Dermis microvascular lymphatic vessel endothelial cell (primary cell): ENCODE measurements at places on chromosomes 4 and X. TPM values are rescaled to one million over a fixed set of nuclear protein-coding genes. Genes with fewer than 3 reads are reported as not detected.
A peak's percentile ranks its signal among the peaks of the same experiment; 100 is the strongest.

The KCTD8 gene
- 0.13 TPM in 2 replicates for total RNA-seq

DNA sequence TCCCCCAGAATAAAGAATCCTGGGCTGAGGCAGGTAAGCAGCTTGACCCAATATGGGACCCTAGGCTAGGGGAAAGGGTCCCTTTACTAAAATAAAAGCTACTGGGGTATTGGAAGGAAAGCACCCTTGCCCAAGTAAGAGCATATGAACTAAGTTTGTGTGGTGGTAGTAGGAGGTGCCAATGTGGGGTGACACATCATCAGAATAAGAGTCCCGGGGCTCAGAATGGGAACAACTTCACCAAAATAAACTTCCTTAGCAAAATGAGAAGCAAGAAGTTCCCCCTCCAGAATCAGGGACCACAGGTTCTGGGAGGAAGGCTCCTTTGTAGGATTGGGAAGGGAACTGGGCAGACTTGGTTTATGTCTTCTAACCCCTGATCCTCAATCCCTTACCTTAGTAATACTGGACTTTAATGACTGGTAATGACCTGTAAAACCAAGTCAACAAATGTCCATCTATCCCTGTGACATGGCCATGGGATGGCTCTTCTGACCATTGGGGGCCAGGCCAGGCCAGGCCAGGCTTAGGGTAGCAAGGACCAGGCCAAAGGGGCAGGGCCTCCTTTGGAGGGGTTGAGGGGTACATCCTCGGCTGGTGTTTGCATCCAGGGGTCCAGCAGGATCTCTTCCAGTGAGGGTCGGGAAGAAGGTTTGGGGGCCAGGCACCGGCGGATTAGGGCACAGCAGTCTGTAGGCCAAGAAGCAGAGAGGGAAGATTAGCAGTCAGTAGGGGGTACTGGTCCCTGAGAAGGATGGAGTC, 2.3 kb upstream of the SLC35A2 start:
- DNase-seq = no peak

The PIR gene
- 98.9 and 117 TPM in 2 replicates for total RNA-seq

DNA sequence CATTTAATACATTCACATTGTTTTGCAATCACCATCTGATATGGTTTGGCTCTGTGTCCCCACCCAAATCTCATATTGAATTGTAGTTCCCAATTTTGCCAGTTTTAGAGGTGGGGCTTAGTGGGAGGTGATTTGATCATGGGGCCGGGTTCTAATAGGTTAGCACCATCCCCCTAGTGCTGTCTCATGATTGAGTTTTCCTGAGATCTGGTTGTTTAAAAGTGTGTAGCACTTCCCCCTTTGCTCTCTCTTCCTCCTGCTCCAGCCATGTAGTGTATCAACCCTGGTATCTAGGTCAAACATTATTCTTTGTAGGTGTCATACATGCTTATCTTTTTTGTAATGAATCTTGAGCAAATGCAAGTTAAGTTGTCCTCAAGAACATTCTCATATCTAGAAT, 83.3 kb upstream of the KIT start:
- no peak for DNase-seq

DNA sequence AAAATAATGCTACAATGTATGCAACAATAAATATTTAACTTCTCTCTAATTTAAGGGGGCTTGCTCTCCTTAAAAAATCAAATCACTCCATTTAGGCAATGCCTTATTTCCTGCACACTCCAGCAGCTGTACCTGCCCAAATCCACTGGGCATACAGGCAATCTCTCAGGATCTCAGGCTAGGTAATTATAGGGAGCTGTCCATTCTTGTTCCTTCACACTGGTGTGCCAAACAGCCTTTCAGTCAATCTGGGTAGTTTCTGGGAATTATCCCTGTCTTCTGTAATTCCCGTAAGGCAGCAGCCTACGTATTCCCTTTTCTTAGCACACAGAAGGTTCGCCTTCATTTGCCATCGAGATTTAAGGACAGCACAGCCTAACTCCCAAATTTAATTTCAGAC, 922.6 kb upstream of the SLIT2 start:
- no peak for DNase-seq

DNA sequence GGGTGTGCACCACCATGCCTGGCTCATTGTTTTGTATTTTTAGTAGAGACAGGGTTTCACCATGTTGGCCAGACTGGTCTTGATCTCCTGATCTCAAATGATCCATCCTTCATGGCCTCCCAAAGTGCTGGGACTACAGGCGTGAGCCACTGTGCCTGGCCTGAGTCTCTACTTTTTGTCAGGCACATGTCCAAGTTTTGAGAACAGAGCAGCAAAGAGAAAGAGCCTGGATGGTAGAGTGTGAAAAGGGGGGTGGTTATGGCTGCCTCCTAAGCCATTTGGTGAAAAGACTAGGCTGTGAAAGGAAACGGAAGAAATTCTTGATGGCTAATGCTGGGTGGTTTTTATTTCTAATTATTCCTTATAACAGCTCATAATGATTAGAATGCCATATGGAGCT, 63.4 kb downstream of the GAB1 start:
- no peak for DNase-seq

DNA sequence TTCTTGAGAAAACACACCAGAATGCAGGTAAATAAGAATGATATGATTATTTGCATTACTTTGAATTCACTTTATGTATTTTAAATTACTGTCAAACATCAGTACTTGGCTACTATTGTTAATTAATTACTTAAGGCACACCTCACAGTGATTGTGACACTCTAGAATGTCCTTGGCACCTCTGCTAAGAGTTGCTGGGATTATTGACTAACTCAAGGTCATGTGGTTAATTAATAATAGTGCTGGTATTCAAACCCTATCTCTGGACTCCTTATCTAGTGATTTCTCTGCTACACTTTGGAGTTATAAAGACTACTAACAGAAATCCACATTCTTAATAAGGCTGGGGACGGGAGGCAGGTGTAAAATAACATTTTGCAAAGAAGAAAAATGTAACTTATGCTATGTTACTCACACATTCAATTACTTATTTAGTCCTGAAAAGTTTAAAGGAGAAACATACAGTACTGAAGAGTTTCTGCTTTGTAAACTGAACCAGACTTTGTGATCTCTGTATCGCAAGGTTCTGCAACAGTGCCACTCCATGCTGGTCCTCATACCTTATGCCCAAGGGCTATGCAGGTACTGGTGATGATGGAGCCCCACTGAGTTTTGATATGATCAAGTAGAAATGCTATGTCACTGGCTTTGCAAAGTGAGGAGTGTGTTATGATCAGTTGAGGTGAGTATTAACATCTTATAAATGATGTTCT, 242.7 kb downstream of the MID1IP1 start:
- DNase-seq = no peak

GRCh38 chr4:145531223-145531622, 49.6 kb downstream of the SMAD1 start:
- no peak for DNase-seq

The GRIA2 gene
- total RNA-seq = under 0.01 TPM in 1 of 2 replicates, not detected in the other

- peak; percentile 52 for DNase-seq
Observed at GRCh38 chr4:163548481-163549243, 54.2 kb downstream of the TMA16 start.

The ASB5 gene
- not detected in 2 replicates for total RNA-seq

The UGT2A3 gene
- not detected in 2 replicates for total RNA-seq

The TLL1 gene
- 16.2 and 31.0 TPM in 2 replicates for total RNA-seq

The DAPP1 gene
- total RNA-seq = not detected in 2 replicates

DNA sequence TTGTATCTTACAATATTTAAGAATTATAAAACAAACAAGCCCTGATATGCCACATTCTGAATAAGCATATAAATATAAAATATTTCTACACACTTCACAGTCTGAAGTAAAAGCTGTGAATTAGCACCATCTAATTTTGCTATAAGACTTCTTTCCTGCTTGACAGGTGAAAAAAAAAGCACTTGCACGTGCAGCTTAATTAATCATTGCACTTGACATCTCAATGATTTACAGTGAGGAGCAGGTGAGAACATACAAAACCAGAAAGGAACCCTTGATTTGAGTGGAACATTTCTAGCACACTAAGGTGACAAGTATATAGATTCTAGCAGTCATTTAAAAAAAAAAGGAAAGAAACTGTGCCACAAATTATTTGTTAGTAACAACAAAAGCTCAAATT, 47.9 kb downstream of the CHIC2 start:
- no peak for DNase-seq

- no peak for DNase-seq
Observed at GRCh38 chr4:28369499-28369898, 1508.9 kb downstream of the STIM2 start.

DNA sequence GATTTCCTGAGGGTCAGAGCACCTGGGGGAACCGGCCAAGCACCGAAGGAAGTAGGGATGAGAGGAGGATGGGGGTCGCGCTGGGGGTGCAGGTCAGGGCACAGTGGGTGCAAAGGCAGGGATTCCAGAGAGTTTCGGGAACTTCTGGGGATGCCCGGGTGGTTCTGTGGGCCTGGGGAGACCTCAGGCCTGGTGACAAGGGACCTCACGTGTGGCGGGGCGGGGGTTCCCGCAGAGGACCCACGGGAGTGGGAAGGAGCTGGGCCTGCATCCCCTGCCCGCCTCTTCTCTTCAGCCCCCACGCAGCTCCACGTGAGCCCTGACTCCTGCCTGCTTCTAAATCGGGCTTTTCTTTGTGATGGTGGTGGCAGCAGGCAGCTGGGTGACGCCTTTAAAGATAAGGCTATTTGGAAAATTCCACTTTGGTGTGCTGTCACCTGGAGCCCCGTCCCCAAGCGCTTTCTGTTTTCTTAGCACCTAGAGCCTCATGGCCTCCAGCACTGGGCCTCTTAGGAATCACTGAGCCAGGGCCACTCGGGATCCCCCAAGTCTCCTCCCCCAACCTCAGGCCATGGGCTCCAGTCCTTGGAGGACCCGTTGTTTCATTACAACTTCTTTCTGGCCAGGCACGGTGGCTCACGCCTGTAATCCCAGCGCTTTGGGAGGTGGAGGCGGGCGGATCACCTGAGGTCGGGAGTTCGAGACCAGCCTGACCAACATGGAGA, 7.1 kb upstream of the TBC1D14 start:
- no peak for DNase-seq

The SLC25A5 gene
- 255 and 256 TPM in 2 replicates for total RNA-seq

The TCEAL6 gene
- not detected in 2 replicates for total RNA-seq

GRCh38 chr4:41763729-41764128, 15.2 kb upstream of the PHOX2B start:
- DNase-seq = no peak

- no peak for DNase-seq
Observed at GRCh38 chr4:46837639-46838038, 71.4 kb downstream of the COX7B2 start.

DNA sequence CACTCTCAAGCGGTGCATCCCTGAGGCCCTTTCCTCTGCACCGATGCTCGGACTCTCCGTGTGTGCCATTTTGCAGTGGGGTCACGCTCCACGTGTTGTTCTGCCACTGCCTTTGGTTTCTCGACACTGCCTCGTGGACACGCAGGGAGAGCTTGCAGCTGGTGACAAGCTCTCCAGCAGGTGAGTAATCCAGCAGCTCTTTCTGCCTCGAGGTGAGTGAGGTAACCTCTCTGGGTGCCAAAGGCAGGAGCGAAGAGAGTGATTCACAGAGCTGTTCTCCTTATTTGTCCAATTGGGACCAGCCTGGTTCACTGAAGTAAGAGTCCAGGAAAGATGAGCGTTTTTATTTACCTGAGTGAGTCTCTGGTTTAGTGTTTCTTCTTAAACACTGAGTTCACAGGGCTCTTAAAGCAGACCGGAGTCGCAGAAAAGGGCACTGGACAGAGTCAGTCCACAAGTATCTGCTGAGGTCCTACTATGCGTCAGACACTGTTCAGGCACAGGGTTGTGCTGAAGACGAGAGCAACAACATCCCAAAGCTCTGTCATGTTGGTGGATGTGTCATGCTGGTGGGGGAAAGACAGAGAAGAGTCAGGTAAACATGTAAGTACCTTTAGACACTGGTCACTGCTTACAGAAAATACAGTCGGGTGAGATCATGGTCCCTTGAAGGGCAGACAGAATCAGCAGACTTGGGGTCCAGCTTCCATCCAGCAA, 61.8 kb downstream of the FHDC1 start:
- DNase-seq = no peak

DNA sequence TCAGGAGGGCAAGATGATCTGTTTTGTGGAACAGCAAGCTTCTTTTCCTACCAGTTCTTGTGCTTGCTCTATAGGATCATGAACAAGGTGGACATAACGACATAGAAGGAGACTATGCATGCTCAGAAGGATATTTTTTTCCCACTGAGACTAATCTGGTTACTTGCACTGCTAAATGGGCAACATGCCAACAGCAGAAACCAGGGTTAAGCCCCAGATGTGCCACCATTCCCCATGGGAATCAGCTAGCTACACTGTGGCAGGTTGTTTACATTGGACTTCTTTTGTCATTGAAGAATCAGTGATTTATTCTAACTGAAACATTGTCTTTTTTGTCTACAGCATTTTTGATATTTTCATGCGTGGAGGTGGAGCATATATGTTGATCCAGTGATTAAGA, 165.6 kb downstream of the C4orf33 start:
- DNase-seq = no peak

The UCHL1 gene
- 24.9 and 49.9 TPM in 2 replicates for total RNA-seq

The REELD1 gene
- total RNA-seq = not detected in 2 replicates

The DUSP21 gene
- total RNA-seq = not detected in 2 replicates

DNA sequence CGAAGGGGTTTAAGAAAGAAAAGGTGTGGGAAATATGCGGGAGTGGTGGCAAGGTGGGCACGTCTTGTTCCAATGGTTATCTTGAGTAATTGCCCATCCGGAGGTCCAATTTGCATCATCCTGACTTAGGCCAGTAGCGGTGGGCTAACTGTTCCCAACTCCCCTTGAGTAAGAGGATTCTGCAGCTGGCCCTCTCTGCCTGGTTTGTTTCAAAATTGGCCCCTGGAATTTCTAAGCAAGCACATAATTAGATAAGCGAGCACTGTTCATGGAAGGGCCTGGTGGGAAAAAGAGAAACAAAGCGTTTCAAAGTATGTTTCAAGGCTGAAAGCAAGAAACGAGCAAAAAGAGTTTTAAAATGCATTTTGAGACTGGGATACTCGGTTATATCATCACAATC, 198.2 kb downstream of the CEP135 start:
- DNase-seq = no peak

GRCh38 chr4:114595207-114595606, 3.4 kb upstream of the UGT8 start:
- DNase-seq = no peak

The FDCSP gene
- total RNA-seq = not detected in 2 replicates

The AKAP14 gene
- not detected in 2 replicates for total RNA-seq

The GPC4 gene
- 0.13 TPM in 2 replicates for total RNA-seq

DNA sequence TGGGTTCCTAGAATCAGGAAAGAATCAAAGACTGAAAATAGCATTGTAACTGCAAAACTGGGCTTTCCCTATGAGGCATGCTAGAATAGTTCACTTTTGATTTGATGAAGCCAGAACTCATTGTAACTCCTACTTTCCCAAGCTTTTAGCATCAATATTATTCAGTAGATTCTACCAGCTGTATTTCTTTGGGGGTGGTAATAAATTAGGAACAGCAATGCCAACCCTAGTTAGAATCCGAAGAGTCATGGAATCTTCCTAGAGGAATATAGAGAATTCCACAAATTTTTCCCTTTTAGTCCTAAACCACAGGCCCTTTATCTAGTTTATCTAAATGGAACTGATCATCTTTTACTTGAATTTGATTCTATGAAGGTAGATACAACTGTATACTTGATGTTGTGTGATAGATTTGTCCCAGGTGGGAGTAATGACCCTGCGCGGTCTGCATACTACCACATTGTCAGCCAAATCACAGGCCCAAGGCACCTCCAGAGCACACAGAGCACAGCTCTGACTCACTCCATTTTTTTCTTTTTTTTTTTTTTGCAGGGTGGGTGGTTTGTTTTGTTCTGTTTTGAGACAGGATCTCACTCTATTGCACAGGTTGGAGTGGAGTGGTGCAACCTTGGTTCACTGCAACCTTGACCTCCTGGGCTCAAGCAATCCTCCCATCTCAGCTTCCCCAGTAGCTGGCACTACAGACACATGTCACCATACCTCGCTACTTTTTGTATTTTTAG, 66.6 kb downstream of the EDNRA start:
- DNase-seq = no peak

The TRIM2 gene
- total RNA-seq = 10.0 and 13.9 TPM in 2 replicates
